ENCODE measurements at places on chromosomes 5 and 9.

DNA sequence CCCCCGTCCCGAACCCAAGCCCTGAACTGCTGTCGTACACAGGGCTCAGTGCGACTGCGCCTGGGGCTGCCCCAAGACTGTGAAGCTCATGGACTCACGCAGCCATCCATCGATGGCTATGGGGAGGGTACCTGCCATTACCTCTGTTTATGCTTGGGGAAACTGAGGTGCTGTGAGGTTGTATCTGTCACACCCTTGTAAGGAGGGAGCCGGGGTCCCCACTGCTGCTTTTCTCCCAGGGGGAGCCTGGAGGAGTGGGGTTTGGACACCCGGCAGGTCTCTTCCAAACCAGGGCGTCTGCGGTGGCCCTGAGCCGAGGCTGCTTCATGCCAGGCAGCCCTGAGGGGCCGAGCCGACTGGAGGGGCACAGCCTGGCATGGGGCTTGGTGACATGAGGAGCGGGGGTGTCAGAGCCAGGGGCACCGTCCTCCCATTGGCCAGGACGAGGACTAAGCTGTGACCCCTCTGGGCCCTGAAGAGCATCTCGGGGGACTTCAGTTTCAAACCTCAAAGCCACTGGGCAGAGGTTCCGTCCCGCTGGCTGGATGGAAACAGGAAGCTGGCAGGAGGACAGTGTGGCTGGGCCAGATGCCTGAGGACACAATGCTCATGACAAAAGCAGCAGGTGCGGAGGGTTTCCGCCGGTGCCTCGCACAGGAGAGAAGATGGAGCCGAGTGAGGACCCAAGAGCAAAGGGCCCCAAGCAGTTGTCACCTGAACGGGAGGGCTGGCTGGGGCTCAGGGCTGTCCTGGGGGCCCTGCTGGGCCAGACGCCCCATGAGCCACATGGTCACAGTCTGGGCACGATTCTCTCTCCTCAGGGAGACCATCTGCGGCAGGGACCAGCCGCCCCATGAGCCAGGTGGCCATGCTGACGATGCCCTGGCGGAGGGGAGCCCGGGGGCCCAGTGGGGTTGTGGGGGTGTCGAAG lies 54.4 kb upstream of the EXOC3 start:
- DNase-seq: no peak

GRCh38 chr9:98147582-98147981 lies 28.6 kb upstream of the TRIM14 start:
- no peak for DNase-seq

- DNase-seq: no peak
These were observed 124.8 kb downstream of the MVB12B start for GRCh38 chr9:126451316-126451885.

GRCh38 chr9:92897323-92897722 lies 19.5 kb upstream of the ZNF484 start:
- DNase-seq: no peak

GRCh38 chr9:21690561-21690960 lies 111.9 kb upstream of the MTAP start:
- no peak for DNase-seq

DNA sequence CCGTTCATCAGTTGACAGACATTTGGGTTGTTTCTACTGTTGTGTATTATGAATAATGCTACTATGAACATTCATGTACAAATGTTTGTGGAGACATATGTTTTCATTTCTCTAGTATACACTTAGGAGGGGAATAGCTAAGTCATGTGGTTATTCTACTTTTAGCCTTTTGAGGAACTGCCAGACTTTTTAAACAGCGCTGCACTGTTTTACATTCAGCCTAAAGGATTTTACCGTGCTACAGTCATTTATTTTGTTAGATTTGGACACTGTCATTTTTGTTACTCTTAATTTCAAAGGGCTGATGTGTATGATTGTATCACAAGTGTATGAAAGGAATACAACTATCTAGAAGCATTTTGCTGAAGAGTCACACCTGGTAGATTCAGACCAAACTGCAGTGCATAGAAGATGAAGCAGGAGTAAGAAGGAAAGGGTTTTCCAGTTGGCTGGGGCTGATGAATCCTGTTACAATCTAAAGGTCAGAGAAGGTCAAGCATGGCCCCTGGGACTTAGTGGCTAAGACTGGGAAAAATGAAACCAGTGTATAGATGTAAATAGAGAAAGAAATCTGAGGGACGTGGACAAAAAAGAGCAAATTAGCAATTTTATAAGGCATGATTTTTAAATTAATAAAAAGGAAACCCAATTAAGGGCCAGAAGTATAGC lies 509.7 kb downstream of the PSAT1 start:
- DNase-seq: no peak

DNA sequence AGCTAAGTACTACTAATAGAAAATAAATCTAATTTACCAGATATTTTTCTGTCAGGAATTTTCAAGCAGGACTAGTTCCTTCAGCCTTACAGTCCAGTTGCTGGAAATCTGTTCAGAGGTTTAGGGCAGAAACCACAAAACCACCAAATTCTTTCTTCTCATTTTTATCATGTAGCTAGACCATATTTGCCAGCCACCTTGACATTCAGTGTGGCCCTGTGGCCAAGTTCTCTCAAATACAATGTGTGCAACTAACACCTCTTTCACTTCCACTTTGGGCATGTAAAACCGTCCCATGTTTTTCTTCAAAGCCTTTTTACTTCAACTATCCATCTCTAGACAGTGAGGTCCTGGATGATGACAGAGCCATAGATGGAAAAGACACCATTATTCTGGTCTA lies 1133.2 kb upstream of the CDH18 start:
- no peak for DNase-seq

- no peak for DNase-seq
These were observed 16.7 kb downstream of the FGD3 start for GRCh38 chr9:92963831-92964606.

DNA sequence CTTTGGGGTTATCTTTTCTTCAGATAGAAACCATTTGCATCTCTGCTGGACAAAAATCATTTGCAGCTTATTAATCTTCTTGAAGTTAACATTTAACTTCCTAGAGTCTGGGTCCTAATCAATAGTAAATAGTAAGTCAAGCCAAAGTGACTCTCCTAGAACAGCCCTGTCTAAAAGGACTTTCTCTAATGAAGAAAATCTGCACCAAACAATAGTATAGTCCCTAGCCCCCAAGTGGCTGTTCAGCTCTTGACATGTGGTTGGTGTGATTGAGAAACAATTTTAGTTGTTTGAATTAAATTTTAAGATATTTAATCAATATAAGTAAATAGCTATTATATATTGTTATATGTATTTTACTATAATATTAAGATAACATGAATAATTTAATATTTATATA lies 64.6 kb upstream of the SHB start:
- DNase-seq: no peak

DNA sequence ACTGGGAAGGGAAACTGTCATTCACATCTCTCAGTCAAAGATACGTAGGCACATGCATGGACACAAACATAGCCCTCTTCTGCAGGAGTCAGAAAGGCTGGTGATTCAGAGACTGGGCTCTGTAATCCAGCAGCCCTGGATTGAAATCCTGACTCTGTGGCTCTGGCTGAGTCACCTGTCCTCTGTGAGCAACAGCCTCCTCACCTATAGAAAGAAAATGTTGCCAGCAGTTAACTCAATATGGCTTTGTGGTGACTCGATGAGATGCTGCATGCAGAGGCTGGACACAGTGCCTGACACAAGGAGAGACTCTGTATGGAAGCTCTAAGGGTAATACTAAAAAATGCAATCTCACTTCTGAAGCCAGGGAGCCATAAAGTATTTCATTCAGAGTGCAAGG lies 23.9 kb upstream of the CDKN2AIPNL start:
- no peak for DNase-seq

- DNase-seq: no peak
These were observed 290.1 kb upstream of the CDH9 start for GRCh38 chr5:27328480-27328879.

DNA sequence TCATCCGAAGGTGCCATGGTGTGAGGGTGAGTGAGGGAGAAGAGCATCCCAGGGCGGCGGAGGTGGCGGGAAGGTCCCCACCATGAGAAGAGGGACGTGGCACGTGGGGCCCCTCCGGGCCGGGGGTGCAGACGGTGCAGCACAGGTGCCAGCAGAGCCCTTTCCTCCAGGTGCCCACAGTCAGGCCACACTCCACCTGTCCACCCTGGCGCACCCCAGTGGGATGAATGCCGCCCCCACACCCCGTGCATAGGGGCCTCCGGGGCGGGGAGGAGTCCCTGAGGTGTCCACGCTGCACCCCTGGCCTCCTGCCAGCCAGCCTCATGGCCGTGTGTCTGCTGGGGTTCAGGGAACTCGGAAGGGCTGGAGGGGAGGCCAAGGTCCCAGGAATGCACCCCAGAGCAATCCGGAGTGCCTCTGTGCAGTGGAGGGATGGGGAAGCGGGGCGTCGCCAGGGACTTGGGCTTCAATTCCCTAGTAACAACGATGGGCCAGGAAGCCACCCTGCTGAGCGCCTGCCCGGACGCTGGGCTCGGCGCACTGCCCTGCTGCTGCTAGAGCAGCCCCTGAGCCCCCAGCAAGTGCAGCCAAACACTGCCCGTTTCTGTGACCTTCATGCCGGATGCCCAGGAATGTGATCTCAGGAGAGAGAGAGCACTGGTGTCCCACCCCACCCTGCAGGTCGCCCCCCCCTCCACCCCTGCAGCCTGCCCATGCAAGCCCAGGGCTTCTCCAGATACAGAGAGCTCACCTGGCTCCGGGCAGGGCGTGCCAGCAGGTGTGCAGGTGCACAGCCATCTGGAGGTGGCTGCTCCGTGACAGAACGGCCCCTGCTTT lies 8.8 kb upstream of the NACC2 start:
- no peak for DNase-seq

GRCh38 chr5:77073667-77074066 lies 13.4 kb downstream of the ZBED3 start:
- DNase-seq: no peak

- no peak for DNase-seq
These were observed 263.4 kb downstream of the AUH start for GRCh38 chr9:91098203-91098850.

GRCh38 chr5:4373051-4373820 lies 766.9 kb upstream of the ADAMTS16 start:
- DNase-seq: no peak

GRCh38 chr5:76705574-76705973 lies 10.4 kb upstream of the F2R start:
- DNase-seq: no peak

- no peak for DNase-seq
These were observed 38.3 kb downstream of the MOCS2 start for GRCh38 chr5:53071298-53071697.

GRCh38 chr5:149011084-149011483 lies 51.8 kb downstream of the SH3TC2 start:
- no peak for DNase-seq

GRCh38 chr5:125317536-125317995 lies 571.1 kb upstream of the ZNF608 start:
- DNase-seq: no peak

DNA sequence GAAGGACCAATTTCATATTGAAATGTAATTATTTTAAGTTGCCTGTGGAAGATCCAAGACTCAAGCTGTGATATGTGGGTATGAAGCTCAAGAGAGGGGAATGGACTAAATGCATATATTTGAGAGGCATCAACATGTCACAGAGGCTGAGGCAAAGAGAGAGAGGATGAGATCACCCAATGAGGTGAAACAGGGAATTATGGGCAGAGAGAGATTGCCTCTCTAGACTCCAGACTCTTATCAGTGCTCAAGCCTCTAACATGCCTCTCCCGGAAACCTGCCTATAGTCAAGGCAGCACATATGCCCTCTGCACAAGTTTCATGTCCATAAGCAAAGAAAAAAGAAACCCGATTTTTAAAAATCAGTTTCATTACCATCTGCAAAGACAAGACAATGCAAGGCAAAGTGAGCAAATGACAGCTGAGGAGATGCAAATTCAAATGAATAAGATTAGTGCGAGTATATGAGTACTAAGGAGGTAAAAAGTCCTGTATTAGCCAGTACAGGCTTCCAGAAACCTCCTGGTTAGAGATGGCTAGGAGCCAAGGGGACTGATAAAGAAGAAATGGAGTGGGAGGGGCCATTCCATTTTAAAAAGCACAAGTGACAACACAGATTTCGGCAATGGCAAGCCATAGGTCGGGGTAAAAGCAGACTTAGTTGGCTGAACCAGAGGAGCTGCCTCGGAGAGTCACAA lies 9.4 kb downstream of the APTX start:
- DNase-seq: no peak

DNA sequence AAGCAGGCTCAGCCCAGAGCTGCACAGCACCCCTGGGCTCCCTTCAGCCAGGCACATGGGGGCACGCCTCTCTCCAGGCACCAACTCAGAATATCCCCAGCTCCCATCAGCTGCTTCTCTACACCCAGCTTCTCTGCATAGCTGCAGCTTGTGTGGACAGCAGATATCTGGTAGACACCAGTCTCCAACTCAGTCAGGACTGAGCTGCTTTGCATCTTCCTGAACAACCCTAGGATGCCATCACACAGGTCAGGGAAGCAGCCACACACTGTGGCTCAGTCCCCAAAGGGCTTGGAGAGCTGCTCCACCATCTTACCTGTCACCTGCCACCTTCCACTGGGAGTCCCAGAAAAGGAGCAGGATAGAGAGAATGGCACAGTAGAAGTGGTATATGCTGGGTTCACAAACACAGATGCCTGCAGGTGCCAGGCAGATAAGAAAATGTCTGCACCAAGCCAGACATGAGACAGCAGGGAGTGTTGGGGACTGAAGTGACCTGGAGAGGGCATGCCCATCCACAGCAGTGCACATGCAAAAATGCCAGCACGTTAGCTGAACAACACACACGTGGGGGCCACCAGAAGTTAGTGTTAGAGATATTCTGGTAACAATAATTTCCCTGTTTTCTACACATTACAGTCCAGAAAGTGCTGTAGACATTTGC lies 42.0 kb downstream of the THBS4 start:
- no peak for DNase-seq

- no peak for DNase-seq
These were observed 551.3 kb downstream of the TLE1 start for GRCh38 chr9:81137976-81138568.

DNA sequence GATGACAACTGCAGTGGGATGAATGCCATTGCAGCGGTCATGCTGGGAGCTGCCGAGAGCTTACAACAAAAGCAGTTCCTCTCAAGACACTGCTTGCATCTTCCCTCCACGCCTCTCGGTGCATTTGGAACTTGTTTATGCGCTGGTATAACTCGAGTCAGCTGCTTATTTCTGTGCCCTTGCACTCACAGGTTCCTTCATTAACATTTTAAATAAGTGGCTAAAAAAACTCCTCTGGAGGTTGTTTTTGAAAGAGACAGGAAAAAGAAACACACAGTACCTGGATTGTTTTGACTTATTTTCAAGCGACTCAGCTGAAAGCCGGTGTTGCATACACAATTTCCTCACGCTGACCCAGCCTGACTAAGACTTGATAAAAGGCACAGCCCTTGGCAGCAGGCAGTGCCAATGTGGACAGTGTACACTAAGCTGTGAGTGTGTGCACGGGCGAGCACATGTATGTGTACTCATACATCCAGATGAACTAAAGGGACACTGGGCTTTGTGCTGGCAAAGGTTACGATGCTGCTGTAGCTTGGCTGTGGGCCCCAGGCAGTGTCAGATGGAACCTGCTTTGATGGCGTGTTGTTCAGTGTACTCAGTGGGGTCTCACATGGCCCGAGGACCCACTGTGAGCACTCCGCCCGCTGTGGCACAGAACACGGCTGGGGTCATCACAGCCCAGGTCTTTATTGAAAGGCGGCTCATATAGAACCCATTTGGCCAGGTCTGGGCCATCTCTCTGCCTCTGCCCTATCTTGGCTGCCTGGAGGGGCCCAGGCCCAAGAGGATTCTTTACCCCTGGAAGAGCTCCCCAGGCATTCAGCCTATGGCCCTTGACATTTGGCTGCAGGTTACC lies 92.3 kb downstream of the ANKRD33B start:
- DNase-seq: no peak
